ENCODE measurements at places on chromosomes 4 and X. TPM values are rescaled to one million over a fixed set of nuclear protein-coding genes. Genes with fewer than 3 reads are reported as not detected.

The SLC10A3 gene
- 20.0 TPM for polyA plus RNA-seq

The TBC1D9 gene
- polyA plus RNA-seq = 56.3 TPM

The PNMA6E gene
- polyA plus RNA-seq = not detected

The DAPP1 gene
- polyA plus RNA-seq = 0.81 TPM

The NPY1R gene
- 16.0 TPM for polyA plus RNA-seq
